Epithelial cell of prostate (primary cell): ENCODE measurements at places on chromosomes 6 and 20.

- no peak for DNase-seq
Observed at GRCh38 chr6:76885861-76886301, 577.4 kb downstream of the HTR1B start.

DNA sequence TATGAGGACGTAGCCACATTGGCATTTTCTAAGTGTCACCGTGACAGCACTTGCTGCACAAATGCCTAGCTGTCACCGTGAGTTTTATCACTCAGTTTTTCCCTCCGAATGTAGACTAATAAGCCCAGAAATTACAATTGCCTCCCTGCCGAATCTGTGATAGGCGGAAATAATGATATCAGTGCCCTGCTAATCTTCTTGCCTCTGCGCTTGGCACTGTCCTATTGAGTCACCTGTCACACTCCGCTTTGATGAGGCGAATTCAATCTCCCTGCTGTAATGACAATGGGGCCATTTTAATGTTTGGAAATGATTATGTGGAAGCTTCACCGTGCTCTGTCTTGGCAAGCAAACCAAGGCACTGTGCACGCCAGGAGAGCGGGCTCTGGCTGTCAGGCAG is 112.8 kb downstream of the LINC00237 start:
- no peak for DNase-seq

DNA sequence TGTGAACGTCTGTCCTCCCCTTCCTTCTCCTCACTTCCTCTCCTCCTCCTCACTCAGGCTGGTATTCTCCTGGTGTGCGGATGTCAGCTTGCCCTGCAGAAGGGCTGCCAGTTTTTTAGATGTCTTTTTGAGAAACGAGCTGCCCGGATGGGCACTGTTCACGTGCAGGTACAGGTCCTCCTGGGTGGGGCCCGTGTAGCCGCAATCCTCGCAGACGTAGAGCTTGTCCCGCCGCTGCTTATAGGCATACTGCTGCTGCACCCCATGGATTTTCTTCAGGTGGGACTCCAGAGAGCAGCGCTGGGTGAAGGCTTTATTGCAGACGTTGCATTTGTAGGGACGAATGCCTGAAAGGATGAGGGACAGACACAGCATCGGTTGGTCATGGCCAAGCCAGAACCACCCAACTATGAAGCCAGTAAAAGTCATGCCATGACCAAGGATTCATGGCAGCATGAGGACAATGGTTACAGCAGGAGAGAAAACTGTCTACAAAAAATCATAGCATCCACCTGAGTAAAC is 33.0 kb downstream of the OVOL2 start:
- DNase-seq = no peak

- DNase-seq = no peak
Observed at GRCh38 chr6:101711518-101711917, 318.0 kb downstream of the GRIK2 start.

- DNase-seq = no peak
Observed at GRCh38 chr6:137320271-137320670, 101.1 kb upstream of the IFNGR1 start.

DNA sequence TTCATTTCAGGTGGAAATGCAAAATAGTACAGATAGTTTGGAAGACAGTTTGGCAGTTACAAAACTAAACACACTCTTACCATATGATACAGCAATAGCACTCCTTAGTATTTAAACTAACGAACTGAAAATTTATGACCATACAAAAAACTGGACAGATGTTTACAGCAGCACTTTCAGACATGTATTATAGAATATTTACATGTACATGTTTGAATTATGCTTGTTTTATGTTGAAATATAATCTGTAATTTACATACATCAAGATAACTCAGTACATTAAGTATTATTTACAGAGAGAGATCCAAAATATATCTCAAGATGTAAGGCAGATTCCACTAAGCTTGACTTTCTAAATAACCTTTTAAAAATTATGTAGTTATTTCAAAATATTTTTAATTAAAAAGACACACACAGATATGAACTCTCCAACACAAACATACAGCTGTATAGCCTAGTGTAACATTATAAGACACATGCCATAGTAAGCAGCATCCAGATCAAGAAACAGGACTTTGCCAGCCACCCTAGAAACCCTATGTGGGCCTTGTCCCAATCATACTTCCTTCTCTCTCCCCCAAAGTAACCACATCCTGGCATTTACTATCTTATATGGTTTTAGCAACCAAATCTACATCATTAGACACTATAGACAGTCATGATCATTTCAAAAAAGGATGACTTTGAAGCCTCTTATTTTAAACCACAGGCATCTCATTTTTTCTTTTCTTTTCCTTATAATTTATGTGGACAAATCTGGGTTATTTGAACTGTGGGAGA is 82.2 kb downstream of the MAN1A1 start:
- no peak for DNase-seq

- DNase-seq = no peak
Observed at GRCh38 chr20:1803061-1803931, 91.9 kb upstream of the SIRPA start.

GRCh38 chr6:36594816-36595643 is 868 bp downstream of the SRSF3 start:
- no peak for DNase-seq

GRCh38 chr20:20002101-20002998 is 14.8 kb upstream of the NAA20 start:
- DNase-seq = no peak

- DNase-seq = no peak
Observed at GRCh38 chr20:23631226-23631822, 6.4 kb downstream of the CST3 start.

DNA sequence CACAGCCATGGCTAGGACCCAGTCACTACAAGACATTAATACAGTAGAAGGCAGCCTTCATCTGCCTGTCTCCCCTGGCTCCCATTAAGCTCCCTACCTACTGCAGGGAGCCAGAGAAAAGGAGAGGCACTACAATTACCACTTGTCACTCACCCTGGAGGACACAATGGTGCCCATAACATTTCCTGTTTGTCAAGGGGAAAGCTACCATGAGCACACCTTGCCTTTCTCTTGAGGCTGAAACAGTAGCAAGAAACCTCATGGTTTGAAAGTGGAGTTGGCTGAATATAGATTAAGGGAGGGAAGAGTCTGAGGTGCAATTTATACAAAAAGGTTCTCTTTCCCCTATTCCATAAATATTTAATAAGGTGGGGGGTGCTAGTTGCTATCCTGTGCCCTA is 27.9 kb downstream of the STK38 start:
- DNase-seq = no peak

DNA sequence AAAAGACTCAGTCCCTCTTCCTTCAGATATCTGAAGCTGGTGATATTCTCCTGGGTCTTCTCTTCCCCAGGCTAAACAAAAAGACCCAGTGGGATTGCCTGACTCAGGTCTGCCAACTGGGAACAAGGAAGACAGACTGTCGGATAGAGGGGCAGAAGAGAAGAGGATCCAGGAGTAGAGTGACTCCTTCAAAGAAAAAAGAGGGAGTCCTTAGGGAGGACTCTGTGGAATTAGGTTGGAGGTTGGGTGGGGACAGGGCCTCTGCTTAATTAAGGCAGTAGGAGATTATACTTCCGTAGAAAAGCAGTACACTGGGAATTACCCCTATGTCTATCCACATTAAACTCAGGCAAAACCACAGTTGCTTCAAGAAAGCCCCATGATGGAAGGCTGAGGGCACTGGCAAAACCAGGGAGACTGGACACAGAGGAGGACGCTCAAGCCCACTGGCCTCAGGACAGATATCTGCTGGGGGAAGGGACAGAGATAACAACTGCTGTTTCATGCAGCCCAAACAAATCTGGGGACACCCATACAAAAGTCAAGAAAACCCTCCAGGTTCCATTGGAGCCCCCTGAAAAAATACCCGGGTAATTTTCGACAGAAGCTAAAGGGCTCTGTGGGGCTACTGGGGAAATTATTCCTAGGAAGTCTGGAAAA is 5.7 kb downstream of the BCL2L1 start:
- DNase-seq = no peak

DNA sequence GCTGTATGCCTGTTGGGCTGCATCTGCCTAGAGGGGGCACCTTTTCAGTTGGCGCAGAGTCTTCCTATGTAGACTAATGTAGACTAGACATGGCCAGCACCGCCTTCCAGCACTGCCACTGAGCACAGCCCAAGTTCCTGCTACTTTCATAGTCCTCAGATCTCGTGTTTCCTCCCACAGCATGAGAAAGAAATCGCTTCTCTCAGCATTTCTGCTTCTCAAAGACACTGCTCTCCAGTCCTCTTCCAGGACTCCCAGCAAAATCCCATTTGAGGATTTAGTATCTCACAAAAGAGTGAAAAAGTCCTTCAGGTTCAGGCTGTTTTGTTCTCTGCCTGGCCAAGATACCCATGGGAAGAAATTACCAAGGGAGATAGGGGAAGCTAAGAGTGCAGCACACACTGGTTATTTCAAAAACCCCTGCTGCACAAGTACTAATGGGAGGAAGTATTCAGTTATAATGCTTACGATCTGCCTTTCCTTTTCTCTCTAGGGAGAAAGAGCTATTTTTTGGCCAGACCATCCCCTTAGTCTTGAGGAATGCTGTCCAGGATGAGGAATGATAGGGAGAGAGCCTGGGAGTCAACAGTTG is 35.7 kb downstream of the OGFRL1 start:
- DNase-seq = no peak

DNA sequence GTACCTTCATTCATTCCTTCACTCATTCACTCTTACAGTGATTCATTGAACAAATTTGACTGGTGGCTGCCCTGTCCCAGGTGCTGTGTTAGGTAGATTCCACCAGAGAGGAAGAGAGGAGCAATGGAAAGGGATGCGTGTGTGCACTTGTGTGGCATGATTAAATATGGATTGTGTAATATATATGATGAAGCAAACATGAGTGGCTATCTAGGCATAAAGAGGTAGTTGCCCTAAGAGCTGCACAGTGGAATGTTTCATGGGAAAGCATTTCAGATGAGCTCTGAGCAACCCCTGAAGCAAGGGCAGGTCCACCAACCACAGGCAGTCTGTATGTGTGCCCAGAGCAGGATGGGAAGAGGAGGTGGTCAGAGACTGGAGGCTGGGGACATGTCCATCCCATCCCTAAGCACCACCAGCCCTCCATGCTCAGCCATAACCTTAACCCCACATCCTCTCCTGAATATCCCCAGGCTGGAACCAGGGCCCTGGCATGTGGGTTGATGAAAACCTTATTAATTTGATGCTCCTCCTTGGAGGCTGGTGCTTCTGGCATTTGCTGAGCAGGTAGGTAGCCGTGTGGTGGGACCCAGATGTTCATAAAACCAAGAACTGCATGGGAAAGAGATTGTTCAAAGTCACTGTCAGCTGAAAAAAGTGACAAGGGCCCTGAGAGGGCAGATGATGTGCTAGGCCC is 226.2 kb downstream of the SYNDIG1 start:
- DNase-seq = peak; percentile 78

DNA sequence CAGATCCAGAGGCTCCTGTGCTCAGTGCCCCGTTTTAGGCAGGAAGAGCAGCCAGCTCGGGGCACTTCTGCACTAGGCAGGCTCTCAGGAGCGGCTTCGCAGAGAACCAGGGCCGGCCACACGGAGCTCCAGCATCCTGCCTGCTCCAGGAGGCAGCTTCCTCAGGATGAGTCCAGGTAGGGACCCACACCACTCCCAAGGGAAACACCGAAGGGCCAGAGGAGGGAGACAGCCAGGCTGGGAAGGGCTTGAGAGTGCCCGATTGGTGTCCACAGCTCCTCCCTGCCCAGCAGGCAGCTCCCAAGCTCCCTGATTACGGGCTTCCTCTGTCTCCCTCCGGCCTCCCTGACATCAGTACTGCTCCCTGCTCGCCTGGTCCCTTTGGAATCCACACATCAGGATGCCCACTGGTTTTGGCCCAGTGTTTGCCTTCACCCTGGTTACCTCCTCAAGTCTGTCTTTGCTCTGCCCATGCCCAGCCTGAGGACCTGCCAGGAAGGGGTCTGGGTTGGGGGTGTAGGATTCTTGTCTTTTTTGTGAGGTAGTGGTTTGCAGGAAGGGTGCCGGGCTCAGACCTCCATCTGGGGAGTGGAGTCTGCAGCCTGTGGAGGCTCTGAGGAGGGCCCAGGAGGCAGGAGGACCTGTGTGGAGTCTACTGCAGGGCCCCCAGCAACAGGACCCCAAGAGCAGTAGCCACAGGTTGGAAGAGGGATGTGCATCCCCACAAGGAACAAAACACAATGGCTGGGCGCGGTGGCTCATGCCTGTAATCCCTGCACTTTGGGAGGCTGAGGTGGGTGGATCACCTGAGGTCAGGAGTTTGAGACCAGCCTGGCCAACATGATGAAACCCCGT is 11.2 kb upstream of the PYGB start:
- DNase-seq = no peak

- peak; percentile 94 for DNase-seq
Observed at GRCh38 chr20:11207749-11208502, 534.1 kb upstream of the JAG1 start.

GRCh38 chr20:37564388-37565133 is 36.9 kb upstream of the BLCAP start:
- DNase-seq = no peak

DNA sequence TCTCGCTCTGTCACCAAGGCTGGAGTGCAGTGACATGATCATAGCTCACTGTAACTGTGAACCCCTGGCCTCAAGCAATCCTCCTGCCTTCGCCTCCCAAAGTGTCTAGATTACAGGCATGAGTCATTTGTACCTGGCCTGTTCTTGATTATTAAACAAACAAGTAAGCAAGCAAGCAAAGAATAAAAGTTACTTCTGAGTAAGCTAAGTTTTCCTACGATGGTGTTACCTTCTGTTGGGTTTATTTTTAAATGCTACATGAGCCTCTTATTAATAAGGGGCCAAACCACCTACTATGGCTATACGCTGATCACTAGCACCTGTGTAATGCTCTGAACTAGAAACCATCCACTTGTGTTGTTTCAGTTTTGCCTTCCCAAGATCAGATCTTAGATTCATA is 50.8 kb downstream of the IL22RA2 start:
- DNase-seq = no peak

DNA sequence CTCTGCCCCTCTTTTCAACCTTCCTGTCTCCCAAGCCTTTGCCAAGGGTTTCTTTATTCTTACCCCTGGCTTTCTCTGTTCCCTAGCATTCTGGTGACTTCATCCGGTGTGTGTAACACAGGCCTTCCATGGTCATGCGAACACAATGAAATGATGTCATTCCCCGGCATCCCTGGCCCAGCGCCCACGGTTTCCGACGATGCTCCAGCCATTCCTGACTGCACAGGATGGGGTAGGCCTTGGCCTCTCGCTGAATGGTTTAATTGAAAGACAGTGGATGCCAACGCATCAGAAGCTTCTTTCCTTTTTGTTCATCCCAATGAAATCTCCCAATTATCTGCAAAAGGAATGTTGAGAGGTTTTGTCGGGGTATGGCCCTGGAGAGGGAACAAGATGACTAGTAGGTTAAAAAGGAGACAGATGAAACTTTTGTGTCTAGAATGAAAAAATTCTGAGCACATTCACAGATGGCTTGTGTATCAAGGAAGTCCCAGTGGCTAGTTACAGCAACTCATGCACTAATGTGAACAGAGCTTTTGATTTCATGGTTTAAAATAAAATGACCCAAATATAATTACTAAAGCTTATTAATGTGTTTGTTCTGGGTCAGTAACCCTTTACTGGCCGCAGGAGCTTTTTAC is 655.0 kb downstream of the QKI start:
- DNase-seq = no peak

DNA sequence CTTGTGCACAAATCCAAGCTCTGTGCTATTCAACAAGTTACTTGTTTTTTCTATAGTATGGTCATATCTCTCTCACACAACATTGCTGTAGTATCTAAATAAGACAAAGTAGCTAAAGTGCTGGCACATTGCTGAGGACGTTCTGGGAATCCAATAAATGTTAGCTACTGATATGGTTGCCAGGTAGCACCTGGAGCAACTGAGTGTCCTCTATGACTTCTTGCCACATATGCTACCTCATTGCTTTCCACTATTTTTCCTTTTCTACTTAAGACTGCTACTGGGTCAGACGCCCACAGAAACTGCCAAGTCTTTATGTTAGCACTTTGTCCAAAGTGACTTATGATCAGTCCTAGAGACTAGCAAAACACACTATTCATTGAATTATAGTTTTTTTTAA is 85.3 kb downstream of the SYCP2 start:
- no peak for DNase-seq
